Hematopoietic multipotent progenitor cell treated with erythropoietin and hydrocortisone succinate and interleukin-3 and kit ligand, for 4 days (in vitro differentiated cells): ENCODE measurements at places on chromosomes 1 and 21.

DNA sequence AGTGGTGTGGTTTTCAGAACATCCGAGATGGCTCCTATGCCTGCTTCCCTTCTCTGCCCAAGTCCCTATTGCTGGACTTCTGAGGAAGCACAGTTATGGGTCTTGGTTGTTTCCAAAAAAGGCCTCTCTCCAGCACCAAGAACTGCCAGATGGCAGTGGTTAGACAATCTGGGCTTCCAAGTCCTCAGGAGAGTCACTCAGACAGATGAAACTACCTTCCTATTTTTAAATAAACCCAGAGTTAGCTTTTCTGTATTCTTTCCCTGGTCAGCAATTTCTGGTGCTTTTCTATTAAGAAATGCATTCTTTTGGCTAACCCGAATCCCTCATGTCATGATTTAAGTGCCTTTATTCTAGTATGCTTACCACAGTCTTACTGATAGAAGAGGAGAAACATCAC is 245.9 kb downstream of the PRDM2 start:
- DNase-seq: no peak

DNA sequence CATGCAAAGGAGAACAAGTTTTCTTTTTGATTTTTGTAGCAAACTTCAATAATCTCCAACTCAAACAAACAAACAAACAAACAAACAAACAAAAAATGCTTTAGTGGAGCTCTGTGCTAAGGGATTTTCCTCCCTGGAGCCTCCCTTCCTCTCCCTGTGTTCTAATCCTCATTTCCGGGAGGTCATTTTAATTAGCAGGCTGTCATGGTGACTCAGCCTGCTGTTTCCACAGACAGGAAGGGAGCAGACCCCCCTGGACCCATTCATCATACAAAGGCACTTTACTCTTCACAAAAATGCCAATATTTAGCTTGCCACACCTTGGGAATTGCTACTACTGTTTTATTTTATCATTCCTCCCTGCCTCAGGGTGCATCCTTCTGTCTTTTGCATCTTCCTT is 61.0 kb upstream of the SPATA6 start:
- no peak for DNase-seq

- DNase-seq: no peak
Measured at GRCh38 chr1:193013005-193013404, 46.2 kb downstream of the UCHL5 start.

DNA sequence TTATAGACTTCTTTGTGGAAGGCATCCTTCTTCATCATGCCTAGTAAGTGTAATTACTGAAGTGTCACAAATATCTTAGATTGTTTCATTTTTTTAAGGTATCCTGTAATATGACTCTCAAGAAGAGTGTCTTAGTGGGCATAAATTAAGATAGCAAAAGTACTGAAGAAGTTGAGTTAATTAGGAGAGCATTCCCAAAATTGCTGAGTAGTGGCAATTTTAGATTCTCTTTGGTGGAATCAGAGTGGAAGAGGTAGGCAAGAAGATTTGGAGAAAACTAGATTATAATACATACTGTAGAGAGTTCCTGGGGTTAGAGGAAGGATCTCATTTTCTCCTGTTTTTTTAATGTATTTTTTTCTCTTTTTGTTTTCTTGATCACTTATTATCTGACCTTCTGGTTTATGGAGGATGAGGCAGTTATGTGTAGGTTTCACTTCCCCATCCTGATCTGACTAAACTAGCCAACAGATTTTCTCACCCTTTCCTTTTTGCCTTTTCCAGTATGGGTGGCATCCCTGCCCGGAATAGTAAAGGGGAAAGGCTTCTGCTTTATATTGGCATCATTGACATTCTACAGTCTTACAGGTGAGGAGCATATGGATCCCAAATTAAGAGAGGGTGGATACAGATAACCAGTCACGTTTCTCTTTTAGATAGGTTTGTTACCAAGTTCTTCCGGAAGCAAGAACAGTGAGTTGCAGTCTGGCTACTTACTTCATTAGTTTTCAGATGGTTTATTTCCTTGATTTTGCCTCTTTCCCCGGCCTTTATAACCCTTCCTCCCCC is 16.7 kb upstream of the PSMD4 start:
- DNase-seq: no peak

GRCh38 chr1:1161683-1162079 is 12.0 kb upstream of the TTLL10 start:
- no peak for DNase-seq

- DNase-seq: no peak
Measured at GRCh38 chr1:167516404-167517388, 1.6 kb downstream of the CD247 start.

DNA sequence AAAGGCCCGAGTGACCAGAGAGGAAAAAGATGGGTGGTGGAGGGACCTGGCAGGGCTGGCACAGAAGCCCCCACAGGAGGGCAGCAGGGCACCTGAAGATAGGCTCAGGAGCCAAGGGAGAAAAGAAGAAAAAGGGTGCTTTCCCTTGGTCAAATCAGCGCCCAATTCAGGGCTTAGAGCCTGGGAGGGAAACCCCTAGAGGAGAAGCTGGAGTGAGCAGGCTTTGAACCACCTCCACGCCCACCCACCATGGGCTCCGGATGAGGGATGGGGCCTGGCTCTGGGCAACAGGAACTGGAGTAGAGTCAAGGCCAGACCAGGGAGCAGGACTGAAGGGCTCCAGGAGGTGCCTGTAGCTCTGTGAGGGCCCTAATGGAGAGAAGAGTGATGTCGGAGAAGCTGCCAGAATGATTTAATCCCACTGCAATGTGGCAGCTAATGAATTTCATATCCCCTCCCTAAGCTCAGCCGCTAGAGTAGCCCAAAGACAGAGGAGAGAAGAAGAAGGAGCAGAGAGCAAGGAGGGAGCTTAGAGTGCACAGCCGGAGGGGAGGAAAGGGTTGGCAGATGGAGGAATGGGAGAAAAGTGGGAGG is 12.0 kb upstream of the PRELP start:
- no peak for DNase-seq

DNA sequence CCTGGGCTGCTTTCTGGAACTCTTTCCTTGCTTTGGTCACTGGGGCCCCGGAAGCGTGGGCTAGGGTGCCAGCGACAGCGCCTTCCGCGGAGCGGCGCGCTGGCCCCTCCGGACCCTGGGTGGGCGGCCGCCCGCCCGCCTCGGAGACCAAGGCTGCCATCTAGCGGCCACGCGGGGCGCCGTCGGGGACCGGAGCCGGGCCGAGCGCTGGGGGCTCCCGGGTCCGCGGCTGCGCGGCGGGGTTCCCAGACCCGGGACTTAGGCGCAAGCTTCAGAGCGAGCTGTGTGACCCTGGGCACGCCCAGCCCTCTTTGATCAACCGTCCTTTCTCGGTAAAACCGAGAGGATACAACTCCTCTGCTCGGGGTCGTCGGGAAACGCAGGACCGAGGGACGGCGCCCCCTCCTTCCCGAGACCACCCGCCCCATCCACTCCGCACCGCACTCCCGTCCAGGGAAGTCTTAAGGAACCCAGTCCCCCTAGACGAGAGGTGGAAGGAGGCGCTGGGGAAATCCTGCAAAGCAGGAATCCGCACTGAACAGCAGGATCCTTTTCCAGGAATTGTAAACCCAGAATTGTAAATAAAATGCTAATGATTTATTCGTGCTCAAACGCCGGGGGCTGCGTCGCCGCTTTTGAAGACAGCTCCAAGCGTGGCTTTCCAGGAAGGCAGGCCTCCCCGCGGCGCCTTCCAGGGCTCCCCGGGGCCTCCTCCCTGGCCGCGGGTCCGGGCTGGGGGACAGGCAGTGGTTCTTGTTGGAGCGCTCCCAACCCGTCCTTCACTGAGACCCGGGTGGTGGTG is 41.2 kb downstream of the RRAGC start:
- peak; percentile 59 for DNase-seq

- DNase-seq: no peak
Measured at GRCh38 chr1:59046134-59046533, 250.8 kb upstream of the FGGY start.

- peak; percentile 94 for DNase-seq
Measured at GRCh38 chr1:168469690-168470089, 74.1 kb downstream of the XCL2 start.

- no peak for DNase-seq
Measured at GRCh38 chr21:36803051-36803645, 104.2 kb downstream of the SIM2 start.

DNA sequence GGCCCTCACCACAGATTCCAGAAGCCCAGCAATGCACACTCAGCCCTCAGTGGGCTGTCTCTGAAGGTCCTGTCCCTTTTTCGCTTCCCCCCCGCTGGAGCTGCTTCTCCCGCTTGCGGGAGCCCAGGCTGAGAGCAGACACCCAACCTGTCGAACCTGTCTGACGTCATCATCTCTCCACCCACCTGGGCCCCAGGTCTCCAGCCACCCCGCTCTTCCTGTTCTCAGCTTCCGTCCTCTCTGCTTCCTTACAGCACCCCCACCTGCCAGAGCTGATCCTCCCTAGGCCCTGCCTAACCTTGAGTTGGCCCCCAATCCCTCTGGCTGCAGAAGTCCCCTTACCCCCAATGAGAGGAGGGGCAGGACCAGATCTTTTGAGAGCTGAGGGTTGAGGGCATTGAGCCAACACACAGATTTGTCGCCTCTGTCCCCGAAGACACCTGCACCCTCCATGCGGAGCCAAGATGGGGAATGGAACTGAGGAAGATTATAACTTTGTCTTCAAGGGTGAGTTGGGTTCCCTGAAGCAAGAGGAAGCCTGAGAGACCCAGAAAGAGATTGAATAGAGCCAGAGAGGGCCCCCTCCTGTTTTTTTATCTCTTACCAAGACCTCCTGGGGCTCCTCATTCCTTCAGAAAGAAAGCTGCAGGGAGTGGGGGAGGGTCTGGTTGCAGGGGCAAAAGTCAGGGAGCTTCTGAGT is at the start of gene RAB25:
TSS of gene RAB25 (plus strand) at position 224 of the 700 bp plus-strand sequence. CDS start at position 465, 241 bp downstream.
- DNase-seq: no peak

DNA sequence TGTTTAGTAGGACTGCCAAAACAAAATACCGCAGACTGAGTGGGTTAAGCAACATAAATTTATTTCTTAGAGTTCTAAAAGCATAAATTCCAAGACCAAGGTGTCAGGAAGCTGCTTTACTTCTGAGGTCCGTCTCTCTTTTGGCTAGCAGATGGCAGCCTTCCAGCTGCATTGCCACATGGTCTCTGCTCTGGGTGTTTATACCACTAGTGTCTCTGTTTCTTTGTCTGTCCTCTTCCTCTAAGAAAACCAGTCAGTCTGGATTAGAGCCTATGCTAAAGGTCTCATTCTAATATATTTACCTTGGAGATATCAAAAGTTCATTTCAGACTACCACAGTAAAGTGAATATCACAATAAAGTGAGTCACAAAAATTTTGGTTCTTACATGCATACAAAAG is 519.8 kb downstream of the COL11A1 start:
- DNase-seq: no peak

DNA sequence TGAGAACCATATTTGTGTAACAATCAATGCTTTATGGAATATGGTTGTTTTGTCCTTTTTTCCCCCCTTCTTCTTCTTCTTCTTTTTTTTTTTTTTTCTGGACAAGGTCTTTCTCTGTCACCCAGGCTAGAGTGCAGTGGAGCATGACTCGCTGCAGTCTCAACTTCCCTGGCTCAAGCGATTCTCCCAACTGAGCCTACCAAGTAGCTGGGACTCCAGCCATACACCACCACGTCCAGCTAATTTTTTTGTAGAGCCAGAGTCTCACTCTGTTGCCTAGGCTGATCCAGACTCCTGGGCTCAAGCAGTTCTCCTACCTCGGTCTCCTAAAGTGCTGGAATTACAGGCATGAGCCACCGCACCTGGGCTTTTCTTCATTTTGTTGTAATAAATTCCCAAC is 86.7 kb downstream of the FMN2 start:
- DNase-seq: no peak

GRCh38 chr1:54973205-54973921 is 7.1 kb upstream of the TMEM61 start:
- no peak for DNase-seq

GRCh38 chr21:25936776-25937175 is 202.0 kb downstream of the GABPA start:
- no peak for DNase-seq

- no peak for DNase-seq
Measured at GRCh38 chr1:208562151-208562960, 318.2 kb upstream of the PLXNA2 start.

DNA sequence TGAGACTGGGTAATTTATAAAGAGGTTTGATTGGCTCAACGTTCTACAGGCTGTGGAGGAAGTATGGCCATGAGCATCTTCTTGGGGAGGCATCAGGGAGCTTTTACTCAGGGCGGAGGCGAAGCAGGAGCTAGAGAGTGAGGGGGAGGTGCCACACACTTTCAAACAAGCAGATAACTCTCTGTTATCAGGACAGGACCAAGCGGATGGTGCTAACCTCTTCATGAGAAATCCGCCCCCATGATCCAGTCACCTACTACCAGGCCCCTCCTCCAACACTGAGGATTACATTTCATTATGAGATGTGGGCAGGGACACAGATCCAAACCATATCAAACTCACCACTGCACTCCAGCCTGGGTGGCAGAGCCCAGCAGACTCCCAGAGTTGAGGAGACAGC is 11.5 kb upstream of the LRRC47 start:
- DNase-seq: no peak

DNA sequence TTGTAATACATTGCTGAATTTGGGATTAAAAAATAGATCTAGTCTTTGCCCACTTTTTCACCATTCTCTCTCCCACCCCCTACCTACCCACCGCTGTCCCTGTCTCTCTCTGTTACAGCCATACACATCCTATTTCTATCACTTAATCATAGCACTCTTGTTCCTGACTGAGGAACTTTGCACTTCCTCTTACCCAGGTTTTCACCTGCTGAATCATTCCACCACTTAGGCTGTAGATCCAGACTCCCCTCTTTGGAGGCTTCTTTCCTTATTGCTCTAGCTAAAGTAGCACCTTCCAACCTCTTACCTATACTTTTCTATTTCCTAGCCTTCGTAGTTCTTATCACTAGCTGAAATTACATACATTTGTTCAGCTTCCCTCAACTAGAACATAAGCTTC is 59.6 kb downstream of the ATP6V1G3 start:
- DNase-seq: no peak
